ENCODE measurements at places on chromosomes 1 and 21.

DNA sequence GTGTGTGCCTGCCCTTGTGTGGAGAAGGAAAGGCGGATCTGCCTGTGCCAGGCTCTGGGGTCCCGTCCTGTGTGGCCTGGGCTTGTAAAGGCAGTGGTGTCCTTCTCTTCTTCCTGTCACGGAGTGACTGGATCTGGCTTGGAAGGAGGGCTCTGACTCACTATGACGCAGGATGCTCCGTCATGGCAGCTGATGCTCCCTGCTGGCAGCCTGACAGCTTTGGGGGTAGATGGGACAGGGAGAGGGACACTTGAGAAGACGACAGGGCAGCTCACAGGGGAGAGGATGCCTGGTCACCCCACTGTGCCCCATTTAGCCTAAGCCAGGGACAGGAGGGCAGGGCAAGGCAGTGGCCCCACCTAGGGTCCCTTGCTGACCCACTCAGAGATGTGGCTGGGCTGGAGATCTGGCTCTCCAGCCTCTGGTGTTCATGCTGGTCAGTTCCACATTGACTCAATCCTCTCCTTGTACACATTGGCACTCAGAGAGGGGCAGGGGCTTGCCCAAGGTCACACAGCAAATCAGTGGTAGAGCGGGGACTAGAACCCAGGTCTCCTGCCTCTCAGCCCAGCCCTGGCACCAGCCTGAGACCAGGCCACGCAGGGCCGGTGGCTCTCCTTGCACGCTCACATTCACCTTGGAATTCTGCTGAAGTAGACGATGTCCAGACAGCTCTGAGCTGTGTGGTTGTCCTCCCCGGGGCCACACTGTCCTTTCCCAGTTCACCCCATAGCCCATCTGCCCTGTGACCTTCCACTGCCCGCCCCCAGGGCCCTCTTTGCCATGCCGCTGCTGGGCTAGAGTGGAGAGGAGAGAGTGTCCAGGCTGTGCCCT is 2.8 kb upstream of the FAM131C start:
- peak; percentile 90 for DNase-seq

GRCh38 chr1:91801496-91802115 is 84.3 kb downstream of the TGFBR3 start:
- DNase-seq = no peak

DNA sequence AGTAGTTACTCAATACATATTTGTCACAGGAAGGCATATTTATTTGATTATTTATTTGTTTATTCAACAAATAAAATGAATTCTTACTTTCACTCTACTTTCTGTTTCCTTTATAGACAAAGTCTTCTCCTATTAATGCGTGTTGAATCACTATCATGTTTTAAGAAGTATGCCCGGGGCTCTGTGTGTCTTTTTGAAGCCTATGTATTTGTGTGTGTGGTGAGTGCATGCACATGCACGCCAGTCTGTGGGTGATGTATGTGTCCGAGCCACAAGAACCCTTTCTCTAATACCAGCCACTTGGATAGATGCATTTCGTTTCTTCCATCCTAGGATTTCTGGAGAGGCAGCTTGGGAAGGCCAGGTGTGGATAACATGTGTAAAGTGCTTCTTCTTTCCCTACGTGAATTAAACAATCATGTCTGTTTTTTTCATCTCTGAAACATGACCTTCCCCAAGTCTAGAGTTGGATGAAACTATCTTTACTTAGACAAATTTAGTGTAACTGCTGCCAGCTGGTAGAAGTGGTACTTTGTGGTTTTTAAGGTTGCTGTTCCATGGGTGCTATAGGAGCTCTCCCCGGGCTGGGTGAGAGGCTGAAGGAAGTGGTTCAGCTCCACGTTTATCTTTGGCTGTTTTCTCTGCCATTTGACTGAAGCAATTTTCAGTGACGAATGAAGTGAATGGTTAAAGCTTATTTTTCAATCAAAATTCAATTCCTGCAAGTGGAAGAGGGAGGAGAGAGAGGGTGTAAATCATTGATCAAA is 46.8 kb upstream of the PPM1J start:
- DNase-seq = no peak

- DNase-seq = no peak
Measured at GRCh38 chr1:100347009-100347966, 5.0 kb upstream of the CDC14A start.

GRCh38 chr21:40595806-40596205 is 251.2 kb downstream of the DSCAM start:
- no peak for DNase-seq

DNA sequence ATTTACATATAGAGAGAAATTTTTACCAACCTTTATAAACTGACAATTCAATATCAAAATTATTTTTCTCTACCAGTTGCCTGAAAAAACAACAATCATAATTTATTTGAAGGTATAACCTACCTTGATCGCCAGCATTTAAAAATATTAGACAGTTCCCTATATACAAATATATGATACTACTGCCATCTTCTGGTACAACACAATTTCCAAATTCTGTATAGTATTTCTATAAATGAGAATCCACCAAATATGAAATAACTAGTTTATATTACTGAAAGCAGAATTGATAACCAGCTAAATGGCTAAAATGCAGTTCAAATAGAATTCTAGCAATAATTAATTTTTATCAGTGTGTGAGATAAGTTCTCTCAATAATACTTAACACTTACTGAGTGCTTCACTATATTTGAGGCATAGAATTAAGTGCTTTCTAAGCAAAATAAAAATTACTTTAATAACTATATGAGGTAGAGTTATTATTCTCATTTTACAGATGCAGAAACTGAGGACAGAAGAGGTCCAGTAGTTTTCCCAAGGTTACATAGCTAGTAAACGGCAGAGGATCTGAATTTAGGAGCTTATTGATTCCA is 75.6 kb downstream of the PIGK start:
- peak; percentile 11 for DNase-seq

DNA sequence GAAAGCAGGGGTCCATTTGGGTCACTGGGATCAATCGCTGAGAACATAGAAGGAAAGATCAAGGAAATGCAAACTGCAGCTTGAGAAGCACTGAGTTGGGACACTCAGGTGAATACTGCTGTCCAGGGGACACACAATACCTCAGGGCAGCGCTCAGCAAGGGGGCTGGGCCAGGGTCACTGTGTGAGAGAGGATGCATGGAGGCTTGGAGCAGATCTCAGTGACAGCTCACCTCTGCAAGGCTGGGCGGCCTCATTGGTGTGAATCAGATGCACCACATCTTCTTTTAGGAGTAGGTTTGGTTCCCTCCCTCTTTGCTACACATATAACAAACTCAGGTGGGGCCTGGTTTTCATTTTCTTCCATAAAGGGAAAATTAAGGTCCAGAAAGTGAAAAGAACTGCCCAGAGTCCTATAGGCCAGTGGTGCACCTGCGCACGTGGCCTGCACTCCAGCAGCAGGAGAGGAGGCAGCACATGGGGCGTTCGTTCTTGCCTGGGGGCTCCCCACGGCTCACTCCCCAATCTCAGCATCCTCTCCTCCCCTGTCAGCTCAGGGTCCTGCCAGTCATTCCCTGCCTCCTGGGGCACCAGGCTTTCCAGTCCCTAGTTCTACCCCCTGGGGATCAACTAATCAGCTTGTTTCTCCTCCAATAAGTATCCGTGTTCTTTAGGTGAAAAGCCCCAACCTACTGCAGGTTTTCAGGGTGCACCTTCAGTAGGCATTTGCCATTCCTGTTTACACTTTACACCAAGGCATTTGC is 1.5 kb downstream of the A3GALT2 start:
- no peak for DNase-seq

- DNase-seq = peak; percentile 96
Measured at GRCh38 chr1:202615501-202616354, 94.5 kb downstream of the SYT2 start.

- no peak for DNase-seq
Measured at GRCh38 chr1:230280054-230280795, 145.9 kb downstream of the PGBD5 start.

DNA sequence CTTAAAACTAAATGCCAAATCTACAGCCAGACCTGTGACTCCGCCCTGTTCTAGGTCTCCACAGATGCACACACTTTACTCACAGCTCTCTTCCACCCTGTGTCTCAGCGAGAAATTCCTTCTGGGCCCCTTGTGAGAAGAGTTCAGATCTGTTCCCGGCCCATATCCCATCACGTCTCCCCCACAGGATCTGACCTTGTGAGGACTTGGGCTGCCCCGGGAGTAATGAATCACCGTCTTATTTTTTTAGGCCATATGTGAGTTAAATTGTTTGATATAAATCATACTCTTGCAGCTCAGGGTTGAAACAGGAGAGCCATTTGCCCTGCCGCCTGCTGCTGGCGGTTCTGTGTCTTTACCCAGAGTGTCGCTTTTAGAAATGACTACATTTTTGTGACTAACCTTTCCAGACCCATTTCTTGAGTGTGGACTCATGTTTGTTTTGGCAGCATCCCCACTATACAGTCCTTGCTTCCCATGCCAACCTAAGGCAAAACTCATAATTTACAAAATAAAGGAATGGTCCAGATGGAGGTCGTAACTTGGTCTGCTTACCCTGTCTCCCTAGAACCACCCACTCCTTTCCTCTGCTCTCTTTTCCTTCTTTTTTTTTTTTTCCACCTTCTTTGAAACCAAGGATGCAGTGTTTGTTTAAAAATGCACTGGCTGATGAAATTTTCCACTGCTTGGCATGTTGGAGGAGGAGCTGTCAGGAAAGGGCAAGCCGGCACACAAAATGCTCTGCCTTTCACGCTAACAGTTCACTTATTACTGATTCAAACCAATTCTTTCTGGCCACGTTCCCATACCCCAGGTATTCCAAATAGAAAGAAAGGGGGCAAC is 98.0 kb upstream of the C1orf105 start:
- peak; percentile 100 for DNase-seq

DNA sequence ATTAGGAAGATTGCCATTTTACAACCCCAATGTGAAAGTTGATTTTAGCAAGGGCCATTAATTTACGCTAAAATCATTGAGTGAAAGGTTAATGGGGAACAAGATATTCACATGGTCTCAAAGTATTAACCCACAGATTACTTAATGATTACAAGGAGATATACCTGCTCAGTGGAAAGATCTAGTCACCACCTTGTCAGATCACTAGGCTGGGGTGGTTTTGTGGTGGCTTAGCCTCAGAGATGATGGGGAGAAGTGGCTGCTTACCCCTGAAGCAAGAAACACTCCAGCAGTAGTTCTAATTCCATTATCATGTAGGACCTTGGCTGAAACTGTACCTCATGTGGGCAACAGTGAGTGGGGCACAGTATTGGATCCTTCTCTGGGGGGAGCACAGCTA is 20.1 kb upstream of the TRIM33 start:
- DNase-seq = no peak

DNA sequence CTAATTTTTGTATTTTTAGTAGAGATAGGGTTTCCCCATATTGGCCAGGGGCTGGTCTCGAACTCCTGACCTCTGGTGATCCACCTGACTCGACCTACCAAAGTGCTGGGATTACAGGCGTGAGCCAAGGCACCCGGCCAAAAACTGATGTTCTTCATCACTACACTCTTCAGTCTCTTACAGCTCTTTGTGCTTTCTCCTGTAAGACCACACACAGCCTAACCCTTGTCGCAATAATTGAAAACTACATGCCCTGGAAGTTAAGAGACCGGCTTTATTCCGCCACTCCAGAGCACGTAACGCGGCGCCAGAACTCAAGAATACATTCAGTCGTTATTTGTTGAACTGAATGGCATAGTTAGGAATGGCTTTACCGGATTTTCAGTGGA is 552 bp downstream of the GPATCH4 start:
- no peak for DNase-seq

DNA sequence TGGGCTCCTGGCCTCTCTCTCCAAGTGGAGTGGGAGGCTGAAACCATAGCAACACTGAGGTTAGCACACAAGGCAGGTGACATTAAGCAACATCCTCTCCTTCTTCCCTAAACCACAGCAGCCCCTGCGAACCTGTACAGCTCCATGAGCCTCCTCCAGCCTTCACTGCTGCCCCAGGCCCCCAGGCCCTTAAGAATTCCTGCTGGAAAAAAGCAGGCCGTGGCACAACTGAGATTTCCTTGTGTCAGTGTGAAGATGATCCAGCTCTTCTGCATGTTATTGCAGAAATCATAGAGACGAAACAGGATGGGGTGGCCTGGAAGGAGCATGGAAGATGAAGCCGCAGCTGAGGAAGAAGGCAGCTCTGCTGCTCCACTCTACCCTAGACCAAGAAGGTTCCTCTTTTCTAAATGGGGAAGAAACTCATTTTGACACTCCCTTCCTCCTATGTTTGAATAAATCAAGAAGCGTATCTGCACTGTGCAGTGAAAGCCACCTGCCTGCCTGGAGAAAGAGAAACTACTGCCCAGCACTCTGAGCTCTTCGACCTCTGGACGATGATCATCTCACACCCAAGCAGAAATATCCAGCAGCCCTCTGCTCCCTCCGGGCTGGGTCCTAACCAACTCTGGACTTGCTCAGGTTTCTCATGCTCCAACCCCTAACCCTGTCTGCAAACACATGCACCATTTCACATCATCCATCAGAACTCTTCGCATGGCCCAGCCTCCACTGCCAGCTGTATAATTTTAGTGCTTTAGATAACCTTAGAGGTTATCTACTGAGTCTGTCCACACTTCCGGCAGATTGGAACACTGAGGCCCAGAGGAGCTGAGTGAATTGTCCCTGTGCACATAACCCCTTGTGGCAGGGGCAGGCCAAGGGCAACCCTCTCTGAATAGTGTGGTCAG is 20.7 kb downstream of the SH3BP5L start:
- no peak for DNase-seq

DNA sequence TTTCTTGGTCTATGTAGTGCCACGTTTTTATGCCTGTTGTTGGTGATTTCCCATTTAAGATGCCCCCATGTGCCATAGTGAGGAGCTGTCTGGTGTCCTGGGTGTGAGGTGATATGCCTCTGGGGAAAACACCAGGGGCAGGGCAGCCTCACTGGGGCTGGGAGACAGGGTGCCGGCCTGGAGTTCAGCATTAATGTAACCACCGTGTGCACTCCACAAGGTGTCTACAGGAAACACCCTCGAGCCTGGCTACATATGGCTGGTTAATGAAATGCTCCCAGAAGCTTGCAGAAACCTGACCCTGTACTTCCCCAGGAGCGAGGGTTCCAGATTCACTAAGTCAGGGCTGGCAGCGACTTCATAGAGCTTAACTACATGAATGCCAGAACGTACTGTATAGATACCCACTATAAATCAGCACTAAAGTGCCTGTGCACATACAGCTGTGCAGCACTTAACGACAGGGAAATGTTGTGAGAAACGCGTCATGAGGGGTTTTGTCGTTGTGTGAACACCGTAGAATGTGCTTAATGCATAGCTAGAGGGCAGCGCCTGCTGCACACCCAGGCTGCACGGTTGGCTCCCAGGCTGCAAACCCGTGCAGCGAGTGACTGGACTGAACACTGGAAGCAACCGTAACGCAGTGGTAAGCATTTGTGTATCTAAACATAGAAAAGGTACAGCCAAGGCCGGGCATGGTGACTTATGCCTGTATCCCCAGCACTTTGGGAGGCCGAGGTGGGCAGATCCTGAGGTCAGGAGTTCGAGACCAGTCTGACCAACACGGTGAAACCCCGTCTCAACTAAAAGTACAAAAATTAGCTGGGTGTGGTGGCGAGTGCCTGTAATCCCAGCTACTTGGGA is 10.4 kb downstream of the TFF2 start:
- no peak for DNase-seq

- DNase-seq = no peak
Measured at GRCh38 chr1:43632135-43632670, 17.7 kb upstream of the KDM4A start.
